ENCODE measurements at places on chromosomes 12 and 14.

DNA sequence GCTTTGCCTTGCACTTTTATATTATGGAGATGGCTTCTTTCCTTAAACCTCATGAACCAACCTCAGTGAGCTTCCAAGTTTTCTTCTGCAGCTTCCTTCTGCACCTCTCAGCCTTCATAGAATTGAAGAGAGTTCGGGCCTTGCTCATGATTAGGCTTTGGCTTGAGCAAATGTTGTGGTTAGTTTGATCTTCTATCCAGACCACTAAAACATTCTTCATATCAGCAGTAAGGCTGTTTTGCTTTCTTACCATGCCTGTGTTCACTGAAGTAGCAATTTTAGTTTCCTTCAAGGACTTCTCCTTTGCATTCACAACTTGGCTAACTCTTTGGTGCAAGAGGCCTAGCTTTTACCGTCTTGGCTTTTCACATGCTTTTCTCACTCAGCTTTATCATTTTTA lies 125.4 kb downstream of the SNAPC1 start:
- DNase-seq: no peak

- no peak for DNase-seq
Observed at GRCh38 chr12:50066402-50066801, 9.0 kb downstream of the ASIC1 start.

DNA sequence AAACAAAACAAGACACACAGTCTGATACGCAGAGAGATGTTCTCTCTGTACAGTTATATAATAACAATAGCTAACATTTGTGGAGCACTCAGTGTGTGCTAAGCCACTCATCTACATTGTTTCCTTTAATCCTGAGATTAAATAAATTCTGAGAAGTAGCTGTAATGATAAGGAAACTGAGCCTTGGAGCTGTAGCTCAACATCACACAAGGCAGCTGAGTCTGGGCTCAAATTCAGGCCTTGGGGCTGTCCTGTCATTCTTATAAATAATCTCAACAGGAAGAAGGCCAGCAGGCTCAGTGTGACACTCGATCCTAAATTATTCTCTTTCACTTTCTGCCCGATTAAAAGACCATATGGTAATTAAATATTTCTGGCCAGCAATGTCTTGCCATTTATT lies 24.5 kb downstream of the CDKN1B start:
- DNase-seq: no peak

GRCh38 chr12:95326445-95326844 lies 108.8 kb downstream of the VEZT start:
- no peak for DNase-seq

GRCh38 chr14:26905229-26905628 lies 307.4 kb upstream of the NOVA1 start:
- no peak for DNase-seq

- DNase-seq: no peak
Observed at GRCh38 chr12:52293926-52294325, 2.6 kb upstream of the KRT81 start.

DNA sequence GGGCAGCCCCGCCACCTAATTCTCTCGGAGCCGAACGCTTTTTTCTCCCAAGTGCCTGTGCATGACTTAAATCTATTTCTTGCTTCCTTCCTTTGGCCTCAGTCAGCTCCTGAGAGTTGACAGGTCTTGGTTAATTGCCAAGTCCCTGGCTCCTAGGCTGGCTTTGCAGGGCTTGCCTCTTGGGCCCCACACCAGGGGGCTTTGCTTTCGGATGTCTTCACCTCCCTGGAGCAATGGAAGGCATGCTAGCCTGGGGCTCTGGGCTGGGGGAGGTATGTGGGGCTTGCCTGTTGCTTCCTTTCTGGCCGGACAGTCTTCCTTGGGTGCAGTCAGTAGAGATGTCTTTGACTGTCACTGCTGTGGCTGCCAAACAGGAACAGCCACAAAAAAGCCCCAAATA lies 2.2 kb upstream of the KRT80 start:
- DNase-seq: no peak

DNA sequence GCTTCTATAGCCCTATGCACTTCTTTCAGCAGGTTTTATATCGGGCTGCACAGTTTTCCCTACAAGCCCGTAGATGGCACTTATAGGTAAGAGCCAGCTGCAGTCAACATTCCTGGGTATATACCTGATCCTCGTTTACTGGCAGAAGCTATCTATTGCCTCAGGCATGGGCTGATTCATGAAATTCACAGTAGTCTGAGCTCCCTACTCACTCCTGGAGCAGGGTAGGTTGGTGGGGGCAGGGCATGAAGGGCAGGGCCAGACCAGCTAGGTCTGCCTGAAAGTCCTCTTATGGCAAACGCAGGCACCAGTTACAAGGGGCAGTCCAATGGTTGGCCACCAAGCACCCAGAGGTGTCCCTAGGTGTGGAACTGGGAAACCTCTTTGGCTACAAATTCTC lies 345.8 kb downstream of the RPS29 start:
- DNase-seq: no peak

DNA sequence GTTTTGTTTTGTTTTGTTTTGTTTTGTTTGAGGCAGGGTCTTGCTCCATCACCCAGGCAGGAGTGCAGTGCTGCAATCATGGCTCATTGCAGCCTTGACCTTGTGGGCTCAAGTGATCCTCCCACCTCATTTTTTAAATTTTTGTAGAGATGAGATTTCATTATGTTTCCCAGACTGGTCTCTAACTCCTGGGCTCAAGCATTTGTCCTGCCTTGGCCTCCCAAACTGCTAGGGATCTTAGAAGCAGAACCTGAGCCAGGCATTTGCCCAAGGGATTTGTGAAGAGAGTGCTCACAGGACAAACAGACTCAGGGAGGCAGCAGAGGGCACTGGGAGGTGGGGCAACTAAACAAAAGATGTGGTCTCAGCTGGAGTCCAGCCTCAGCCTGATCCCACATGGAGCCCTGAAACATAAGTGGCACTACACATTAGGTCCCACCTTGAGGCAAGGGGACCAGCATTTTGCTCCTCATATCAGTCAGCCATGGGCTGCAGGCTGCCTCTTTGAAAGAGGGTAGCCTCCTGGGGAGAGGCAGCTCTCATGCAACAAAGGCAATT lies 86.2 kb upstream of the CMKLR1 start:
- no peak for DNase-seq

DNA sequence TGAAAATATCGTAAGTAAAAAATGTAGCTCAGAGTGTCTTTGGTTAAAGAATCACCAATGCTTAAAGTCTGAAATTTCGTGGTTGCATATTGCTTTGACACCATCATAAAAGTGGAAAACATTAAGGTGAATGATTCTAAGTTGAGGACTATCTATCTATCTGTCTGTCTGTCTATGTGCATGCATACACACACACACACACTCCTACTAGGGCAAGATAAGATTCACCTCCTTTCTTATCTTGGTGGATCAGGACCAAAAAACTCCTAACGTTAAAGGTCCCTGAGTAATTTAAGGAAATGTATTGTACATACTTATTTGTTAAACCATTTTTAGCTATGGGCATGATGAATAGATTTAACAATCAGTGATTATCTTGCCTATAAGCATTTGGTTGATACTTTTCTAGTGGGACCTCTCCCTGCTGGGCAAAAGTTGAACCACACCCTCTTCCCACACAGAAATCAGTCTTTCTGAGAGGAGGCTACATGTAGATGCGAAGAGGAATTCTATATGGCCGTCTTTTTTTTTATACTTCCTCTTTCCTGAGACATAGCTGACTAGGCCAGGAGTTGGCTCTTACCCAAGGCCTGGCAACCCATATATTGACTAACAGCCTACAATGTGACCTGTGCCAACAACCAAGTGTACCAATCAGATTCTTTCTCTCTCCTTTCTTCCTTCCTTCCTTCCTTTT lies 19.3 kb upstream of the LLPH start:
- no peak for DNase-seq

DNA sequence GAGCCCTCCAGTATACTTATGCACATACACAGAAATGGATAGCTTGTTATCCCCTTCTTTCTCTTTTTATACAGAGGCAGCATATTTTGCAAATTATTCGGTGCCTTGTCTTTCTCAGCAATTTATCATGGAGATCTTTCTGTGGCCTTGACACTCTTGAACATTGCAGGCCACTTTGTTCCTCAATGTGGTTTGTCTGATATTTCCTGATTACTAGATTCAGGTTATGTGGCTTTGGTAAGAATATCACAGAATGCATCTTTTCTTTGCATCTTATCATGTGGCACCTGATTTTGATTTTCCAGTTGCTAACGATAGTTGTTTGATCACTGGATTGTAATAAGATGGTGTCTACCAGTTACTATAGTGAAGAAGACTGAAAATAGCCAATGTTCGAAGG lies 7.1 kb upstream of the SNRPF start:
- DNase-seq: no peak

- DNase-seq: no peak
Observed at GRCh38 chr14:58947156-58947555, 241.3 kb upstream of the DAAM1 start.

- DNase-seq: no peak
Observed at GRCh38 chr14:26121181-26121580, 476.7 kb downstream of the NOVA1 start.

GRCh38 chr12:100382338-100382737 lies 25.5 kb downstream of the SLC17A8 start:
- no peak for DNase-seq

GRCh38 chr12:26551385-26551784 lies 281.6 kb downstream of the ITPR2 start:
- no peak for DNase-seq

GRCh38 chr14:37230551-37231194 lies 32.9 kb downstream of the MIPOL1 start:
- no peak for DNase-seq

GRCh38 chr12:67655829-67656228 lies 7.3 kb downstream of the DYRK2 start:
- DNase-seq: no peak

DNA sequence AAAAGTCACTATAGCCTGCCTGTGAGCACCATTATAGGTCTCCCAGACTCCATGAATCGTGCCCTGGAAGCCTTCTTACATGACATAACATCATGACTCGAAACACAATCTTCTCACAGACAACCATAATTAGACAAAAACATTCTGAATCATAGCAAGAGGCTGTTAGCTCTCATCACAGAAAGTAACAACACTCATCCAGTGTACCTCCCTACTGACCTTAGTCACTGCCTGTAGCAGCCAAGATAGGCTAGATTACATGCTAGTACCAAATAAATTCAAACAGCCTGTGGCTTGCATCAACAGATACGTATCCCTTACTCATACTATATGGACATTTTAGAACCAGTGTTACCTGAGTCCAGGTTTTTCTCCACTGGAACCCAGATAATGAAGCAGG lies 663.8 kb upstream of the FOXG1 start:
- DNase-seq: no peak
